Dermis microvascular lymphatic vessel endothelial cell (primary cell): ENCODE measurements at places on chromosomes 7 and 10. TPM values are rescaled to one million over a fixed set of nuclear protein-coding genes. Genes with fewer than 3 reads are reported as not detected.

The YKT6 gene
- 83.7 and 95.2 TPM in 2 replicates for total RNA-seq

DNA sequence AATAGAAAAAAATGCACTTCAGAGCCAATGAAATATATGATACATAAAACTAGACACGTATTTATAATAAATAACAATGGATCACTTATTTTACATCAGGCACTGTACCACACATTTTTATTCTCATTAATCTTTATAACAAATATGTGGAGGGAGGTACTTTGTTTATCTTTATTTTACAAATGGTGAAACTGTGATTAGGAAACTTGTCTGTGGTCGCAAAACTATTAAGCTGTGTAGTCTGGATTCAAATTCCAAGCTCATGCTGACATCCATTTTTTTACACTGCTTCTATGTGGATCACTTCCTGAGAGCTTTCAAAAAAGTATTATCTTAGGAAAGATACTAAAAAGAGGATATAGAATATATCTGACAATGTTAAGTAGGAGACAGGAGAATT lies 978.6 kb downstream of the SORCS1 start:
- DNase-seq = no peak

The SHOC2 gene
- 39.2 and 44.0 TPM in 2 replicates for total RNA-seq

The HABP2 gene
- total RNA-seq = 0.25 TPM in 1 of 2 replicates, not detected in the other

DNA sequence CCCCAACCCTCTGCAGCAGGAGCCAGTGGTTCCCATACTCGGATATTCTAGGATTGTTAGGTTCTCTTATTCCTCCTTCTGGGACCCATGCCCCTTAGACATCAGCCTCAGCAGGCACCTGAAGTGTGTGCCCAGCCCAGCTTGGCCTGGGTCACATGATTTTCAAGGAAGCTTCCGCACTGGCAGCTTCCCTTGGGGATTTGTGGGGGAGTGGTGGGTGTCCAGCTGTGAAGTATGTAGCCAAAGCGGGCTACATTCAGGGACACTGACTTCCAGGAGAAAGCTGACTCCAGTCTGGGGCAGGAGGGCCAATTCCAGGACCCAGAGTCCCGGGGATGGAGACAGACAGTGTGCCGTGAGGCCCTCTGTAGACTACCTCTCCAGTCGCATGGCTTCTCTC lies 1.3 kb downstream of the LDB1 start:
- no peak for DNase-seq

The FOXI2 gene
- total RNA-seq = not detected in 2 replicates

DNA sequence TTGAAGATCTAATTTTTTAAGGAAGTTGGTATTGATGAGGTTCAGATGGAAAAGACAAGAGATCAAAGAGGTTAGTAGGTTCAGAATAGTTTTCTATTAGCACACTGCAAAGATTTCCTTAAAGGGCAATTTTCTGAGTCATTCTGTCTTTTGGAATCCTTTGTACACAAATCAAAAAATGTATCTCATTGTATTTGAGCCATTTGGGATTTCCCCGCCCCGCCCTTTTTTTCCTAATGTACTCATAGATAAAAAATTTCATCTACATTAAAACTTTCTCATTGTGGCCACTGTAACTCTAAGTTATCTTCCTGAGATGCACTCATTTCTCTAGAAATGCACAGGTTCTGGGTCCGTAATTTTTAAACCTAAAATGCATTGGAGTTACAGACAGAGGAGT lies 12.1 kb downstream of the GIMAP6 start:
- DNase-seq = no peak

The RPP30 gene
- 27.3 and 36.3 TPM in 2 replicates for total RNA-seq

- DNase-seq = no peak
Measured at GRCh38 chr10:851901-852300, 79.6 kb downstream of the LARP4B start.

- DNase-seq = no peak
Measured at GRCh38 chr10:48456808-48457761, 147.8 kb downstream of the ARHGAP22 start.

GRCh38 chr7:149790146-149790548 lies 16.8 kb upstream of the ZNF467 start:
- DNase-seq = peak; percentile 46

- DNase-seq = no peak
Measured at GRCh38 chr10:128377988-128378387, 251.8 kb upstream of the MKI67 start.

- DNase-seq = no peak
Measured at GRCh38 chr10:78381107-78381506, 347.4 kb downstream of the RPS24 start.

- no peak for DNase-seq
Measured at GRCh38 chr7:73443548-73444255, 10.1 kb downstream of the FZD9 start.

GRCh38 chr7:50293509-50294179 lies 10.9 kb upstream of the IKZF1 start:
- no peak for DNase-seq

DNA sequence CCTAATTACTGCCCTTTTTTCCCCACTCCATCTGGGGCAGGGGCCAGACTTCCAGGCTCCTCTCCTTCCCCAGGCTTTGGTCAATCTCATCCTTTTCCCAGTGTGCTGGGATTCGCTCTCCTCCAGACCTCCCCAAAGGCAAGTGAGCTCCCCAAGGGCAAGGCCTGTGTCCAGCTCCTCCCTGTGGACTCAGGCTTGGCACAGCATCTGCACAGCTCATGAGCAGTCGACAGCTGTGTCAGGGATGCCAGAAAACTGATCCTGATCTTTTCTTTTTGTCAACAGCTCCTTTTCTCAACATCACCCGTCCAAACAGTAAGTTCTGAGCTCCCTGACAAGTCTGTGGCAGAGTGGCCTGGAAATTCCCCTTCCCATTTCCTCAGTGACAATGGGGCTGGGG lies 67.1 kb downstream of the C10orf120 start:
- no peak for DNase-seq

- DNase-seq = no peak
Measured at GRCh38 chr10:11961771-11962170, 80.8 kb downstream of the UPF2 start.

DNA sequence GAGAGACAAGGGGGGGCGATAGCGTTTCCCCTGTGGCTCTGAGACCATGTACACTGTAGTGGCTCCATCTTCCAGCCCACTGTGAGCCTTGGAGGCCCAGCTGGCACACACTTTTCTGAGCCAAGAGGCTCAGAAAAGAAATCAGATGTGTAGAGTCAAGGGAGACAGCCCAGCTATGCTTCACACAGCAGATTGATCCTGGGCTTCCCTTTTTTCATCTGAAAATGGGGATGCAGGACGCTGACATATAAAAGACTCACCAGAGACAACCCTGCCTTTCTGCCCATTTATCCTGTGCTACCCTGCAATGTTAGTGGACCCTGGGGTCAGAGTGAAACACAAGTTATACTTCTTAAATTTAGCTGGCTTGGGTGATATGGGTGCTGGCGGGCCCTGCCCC lies 14.3 kb downstream of the TMEM273 start:
- DNase-seq = no peak

The KCNIP2 gene
- total RNA-seq = 0.13 TPM in 2 replicates

DNA sequence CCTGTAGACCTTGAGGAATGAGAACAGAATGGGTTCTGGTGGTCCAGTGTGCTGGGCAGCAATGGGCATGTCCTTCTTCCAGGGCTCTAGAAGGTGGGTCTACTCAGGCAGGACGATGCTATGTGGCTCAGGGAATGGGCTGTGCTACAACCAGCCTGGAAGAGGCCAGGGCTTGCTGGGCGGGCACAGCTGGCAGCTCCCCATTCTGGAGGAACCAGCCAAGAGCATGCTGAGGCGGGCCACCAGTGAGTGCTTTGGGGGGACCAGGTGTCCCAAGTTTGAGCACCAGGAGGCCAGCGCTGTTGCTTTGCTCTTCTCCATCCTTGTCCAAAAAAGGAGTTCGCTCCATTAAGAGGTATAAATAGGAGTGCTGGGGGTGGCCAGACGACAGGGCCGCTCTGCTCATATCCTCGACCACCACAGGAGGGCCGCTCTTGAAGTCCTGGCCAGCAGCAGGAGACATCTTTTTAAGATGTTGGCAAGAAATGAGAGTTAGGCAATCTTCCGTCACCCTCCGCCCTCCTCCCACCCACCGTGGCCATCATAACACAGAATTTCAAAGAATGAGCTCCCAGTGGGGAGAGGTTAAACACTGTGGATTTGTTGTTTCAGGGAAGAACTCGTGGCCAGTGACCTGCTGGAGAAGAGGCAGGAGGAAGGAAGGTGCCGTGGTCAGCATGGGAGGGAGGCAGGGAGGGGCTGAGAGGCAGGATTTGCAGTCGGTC lies 141.3 kb downstream of the GRK5 start:
- DNase-seq = no peak

The TIMM23B gene
- total RNA-seq = 7.1 and 9.4 TPM in 2 replicates

The MYPN gene
- total RNA-seq = under 0.01 TPM in 1 of 2 replicates, not detected in the other

The METTL27 gene
- total RNA-seq = 0.90 and 1.0 TPM in 2 replicates

GRCh38 chr10:100724531-100725027 lies 20.8 kb upstream of the PAX2 start:
- no peak for DNase-seq

DNA sequence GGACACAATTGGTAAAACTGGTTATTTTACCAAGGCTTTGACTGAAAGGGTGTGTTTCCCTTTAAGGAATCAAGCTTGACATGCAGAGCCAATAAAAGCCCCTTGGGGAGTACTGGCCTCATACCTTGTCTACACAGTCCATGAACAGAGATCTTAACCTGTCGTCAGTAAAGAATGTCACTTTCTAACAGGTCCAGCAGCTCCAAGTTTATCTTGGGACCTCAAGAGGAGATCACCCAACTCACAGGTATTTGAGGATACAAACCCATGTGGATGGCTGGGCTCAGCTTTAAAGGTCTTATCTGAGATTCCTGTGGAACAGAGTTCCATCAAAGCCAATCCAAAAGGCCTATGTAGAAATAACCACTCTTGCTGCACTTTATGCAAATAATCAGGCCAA lies 61.3 kb downstream of the COA1 start:
- DNase-seq = no peak

DNA sequence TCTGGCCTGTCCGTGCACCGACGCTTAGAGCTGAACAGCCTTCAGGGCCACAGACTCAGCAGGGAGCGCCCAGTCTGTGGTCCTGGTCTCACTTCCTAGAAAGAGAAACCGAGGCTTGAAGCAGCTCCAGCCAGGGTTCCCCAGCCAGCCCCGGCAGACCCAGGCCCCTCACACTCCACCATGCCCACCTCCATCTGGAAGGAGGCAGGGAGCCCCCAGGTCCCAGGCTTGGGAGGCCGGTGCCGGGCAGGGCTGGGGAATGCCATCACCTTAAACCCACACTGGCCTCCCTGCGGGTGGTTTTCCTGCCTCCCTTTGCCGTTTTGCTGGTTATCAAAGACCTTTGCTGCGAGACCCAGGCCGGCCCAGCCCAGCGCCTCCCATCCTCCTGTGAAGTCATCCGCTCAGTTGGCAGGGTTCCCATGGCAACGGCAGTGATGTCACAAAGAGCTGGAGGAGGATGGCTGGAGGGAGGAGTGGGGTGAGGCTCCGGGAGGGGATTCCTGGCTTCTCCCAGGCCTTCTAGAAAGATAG lies 24.0 kb downstream of the ELFN1 start:
- DNase-seq = peak; percentile 12
